D341Med (cell line): ENCODE measurements at places on chromosomes 2 and 18.

- DNase-seq: no peak
Observed at GRCh38 chr2:68018727-68019126, 44.1 kb downstream of the C1D start.

GRCh38 chr18:9577361-9577760 is 37.0 kb downstream of the PPP4R1 start:
- no peak for DNase-seq

DNA sequence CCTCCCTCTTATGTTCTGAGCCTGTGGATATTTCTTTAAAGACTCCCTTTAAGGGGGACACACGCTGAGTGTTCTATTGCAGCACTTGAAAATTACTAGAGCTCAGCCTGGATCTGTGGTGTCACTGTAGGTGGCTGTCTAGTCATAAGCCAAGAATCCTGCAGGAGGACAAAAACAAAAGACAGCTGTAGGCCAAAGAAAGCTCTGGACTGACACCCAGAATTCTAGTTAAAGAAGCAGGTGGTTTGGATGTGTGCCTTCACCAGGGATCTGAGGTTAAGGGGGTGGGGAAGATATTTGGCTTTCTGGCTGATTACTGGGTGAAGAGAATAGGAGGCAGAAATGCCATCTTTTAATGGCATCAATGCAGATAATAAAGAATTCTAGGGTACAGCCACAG is 842.5 kb upstream of the NXPH2 start:
- no peak for DNase-seq

GRCh38 chr2:74864728-74865722 is 31.1 kb downstream of the HK2 start:
- no peak for DNase-seq

GRCh38 chr2:5988120-5988519 is 295.9 kb downstream of the SOX11 start:
- no peak for DNase-seq

DNA sequence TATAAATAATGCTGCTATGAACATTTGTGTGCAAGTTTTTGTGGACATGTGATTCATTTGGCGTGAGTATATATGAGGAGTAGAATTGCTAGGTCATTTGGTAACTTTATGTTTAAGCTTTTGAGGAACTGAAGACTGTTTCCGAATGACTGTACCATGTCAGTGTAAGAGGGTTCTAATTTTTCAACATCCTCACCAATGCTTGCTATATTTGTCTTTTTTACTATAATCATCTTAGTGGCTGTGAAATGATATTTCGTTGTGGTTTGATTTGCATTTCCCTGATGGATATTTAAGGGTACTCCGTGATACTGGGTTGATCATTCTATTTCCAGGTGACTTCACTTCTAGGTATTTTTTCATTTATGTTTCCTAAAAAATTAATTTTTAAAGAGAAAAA is 241.1 kb downstream of the BCL2 start:
- DNase-seq: no peak

DNA sequence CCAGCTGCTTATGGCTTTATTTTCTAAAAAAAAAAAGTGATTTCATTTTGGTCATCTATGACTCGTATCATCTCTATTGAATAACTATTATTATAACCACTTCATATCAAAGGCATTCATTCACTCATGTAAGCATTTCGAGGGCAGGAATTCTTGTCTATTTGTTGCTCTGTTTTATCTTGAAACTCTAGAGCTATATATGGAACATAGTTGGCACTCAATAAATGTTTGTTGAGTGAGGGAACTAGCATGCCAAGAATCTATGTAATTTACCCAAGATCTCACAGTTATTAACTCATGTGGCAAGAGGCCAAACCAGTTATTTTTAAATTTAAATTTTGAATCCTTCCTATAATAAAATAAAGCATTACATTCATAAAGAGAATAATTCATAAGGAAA is 470.1 kb downstream of the TMX3 start:
- no peak for DNase-seq

GRCh38 chr2:236194786-236195185 is 26.6 kb upstream of the GBX2 start:
- no peak for DNase-seq

DNA sequence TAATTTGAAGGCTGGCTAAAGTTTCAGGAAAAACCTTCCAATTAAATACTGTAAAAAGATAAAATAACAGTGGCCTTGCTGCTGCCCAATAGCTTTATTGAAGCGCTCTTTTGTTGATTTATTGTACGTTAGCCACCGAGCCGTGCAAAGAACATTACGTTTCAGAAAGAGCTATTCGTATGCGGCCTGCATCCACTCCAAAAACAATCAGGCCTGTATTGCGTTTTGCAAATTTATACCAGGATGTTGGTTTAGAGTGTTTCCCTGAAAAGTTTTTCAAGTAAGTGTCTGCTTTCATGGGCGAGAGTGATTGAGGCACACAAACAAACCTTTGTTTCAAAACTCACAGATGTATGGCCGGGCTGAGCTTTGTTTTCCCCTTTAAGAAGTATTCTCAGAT is 257.2 kb upstream of the SALL3 start:
- DNase-seq: no peak

GRCh38 chr2:72085036-72085435 is 62.6 kb downstream of the CYP26B1 start:
- no peak for DNase-seq

- no peak for DNase-seq
Observed at GRCh38 chr2:162202203-162202602, 41.0 kb downstream of the FAP start.
